ENCODE measurements at places on chromosomes 4 and X.

DNA sequence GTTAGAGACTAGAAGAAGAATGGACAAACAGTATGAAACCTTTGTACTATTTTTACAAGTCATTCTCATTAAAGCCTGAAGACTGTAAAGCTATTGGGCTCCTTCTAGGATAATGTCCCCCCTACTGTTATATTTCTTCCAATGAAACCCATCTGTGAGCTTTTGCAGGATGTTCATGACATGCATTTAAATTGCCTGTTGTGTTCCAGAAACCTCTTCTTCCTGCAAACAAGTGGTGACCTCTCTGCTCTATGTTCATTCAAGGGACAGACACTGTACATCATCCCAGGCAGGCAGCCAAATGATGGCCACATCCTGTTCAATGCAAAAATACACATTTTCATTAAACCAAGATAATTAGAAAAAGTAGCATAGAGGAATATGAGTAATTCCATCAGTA lies 128.0 kb downstream of the C4orf33 start:
- DNase-seq: no peak

- DNase-seq: no peak
Measured at GRCh38 chr4:6523251-6523650, 50.8 kb upstream of the PPP2R2C start.

DNA sequence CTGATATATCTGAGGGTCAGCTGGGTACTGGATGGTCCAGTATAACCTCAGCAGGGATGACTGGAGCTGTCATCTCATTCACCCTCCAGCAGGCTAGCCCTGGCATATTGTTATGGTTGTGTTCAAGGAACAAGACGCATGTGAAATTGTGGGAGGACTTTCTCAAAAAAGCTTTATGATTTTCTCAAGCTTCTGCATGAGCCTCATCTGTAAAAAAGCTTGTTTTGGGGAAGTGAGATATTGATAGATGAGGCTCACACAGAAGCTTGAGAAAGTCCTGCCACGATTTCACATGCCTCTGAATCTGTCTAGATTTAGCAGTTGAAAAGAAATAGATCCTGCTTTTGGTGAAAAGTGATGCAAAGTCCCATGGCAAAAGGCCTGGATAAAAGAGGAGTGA lies 93.4 kb downstream of the SPCS3 start:
- no peak for DNase-seq

GRCh38 chr4:5045097-5045496 lies 6.2 kb upstream of the STK32B start:
- DNase-seq: no peak

DNA sequence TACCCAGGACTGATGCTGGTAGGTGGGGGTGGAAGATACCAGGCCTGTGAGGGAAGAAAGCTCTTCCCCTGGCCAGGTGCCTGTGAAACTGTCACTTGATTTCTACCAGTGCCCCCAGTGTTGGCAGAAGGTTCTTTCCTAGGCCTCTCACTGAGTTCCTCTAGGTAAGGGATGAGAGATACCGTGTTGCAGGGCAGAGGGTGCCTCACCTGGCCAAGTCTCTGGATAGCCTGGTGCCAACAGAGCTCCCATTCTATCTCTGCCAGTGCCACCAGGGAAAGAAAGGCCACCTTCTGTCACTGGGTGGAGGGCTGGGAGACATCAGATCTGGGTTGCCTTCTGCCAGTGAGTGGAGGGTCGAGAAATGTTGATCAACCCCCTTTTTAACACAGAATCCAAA lies 94.1 kb downstream of the RTL5 start:
- DNase-seq: no peak

DNA sequence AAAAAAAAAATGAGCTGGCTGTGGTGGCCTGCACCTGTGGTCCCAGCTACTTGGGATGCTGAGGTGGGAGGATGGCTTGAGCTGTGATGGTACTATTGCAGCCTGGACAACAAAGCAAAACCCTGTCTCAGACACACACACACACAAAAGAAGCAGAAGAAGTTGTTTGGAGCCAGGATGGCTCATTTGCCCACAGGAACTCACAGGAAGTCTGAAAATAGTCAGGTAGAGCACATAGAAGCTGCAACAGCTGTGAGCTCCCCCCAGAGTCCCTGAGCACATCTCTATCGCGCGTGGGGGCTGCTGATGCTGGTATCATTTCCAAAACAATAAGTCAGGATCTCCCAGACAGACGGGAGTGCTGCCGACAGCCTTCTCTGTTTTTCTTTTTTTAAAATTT lies 13.4 kb upstream of the DHRSX start:
- DNase-seq: no peak

DNA sequence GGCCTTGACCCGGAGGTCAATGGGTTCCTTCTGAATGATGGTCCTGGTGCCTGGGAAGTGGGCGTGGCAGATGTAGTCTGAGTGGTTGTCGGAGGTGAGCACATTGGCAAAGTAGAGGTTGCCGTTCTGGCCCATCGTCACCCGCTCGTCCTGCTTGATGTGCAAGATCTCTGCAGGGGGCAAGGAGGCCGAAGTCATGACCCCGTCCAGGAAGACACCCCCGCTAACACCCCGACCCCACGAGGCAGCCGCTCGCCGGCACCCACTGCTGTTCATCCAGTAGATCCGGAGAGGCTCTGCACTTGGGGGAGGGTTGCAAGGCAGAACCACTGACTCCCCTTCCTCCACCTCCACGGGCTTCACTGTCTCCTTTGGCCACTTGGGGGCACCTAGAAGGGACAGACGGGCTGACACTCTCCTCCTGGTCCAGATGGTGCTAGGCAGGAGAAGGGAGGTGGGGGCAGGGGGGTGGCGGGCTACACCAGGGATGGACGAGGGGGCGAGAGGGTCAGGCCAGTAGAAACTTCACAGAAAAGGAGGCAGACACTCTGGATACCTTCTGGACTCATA lies 15.1 kb downstream of the L1CAM start:
- no peak for DNase-seq

- no peak for DNase-seq
Measured at GRCh38 chrX:106397788-106398538, 213.8 kb upstream of the RADX start.

- no peak for DNase-seq
Measured at GRCh38 chrX:156002507-156002906, 5.0 kb downstream of the IL9R start.

- no peak for DNase-seq
Measured at GRCh38 chr4:32789026-32789608, 2068.9 kb downstream of the PCDH7 start.

All from activated naive CD4-positive, alpha-beta T cell treated with Interleukin-2 at 50 U/mL for 16 hours (primary cell).